ENCODE measurements at places on chromosomes 1 and 21.

DNA sequence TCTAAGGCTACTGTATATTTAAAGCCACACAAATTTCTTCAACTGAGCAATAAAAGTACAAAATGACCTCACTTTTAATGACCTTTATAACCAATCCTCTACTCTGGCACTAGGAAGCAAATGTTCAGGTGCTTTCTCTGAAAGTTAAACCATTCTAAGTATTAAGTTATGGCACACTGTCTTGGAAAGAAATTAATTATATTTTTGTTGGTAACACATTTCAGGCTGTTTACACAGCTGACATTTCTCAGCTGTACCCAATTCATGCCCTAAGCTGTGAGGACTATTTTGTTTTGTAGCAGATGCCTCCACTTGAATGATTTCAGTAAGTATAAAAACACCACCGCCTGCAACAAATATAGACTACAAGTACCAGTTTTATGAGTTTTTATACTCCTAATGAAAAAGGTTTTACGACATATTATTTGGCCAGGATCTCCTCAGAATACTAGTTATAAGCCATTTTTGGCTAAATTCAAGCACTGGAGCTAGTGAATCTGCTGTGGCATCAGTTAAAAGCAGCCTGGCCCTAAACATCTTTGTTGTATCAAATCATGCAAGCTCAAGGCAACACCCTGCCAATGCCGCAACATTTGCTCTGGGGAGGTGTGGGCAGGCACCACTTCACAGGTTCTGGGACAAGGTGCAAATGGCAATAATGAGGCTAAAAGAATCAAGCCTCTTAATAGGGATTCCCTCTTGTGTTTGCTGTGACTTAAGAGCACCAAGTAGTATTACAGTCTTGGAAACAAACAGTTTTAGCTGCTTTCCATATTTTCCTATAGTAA lies 228.4 kb upstream of the DMRTA2 start:
- no peak for DNase-seq

DNA sequence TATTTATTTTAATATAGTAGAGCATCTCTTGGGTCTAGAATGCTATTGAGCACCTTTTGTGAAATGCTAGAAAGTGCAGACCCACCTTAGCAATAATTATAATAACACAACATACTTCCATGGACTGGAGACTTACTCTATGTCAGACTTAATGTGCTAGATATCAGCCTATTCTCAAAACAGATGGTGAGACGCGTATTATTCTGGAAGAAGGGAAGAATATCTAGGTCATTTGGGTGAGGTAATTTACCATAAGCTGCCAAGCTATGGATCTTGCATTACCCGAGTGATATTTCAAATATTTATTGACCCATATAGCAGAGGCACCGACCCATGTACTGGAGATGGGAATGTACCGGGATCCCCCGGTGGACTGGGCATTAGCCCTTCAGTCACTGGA lies 20.6 kb upstream of the IFNLR1 start:
- DNase-seq: no peak

- no peak for DNase-seq
Measured at GRCh38 chr1:153251562-153251961, 7.9 kb upstream of the LORICRIN start.

DNA sequence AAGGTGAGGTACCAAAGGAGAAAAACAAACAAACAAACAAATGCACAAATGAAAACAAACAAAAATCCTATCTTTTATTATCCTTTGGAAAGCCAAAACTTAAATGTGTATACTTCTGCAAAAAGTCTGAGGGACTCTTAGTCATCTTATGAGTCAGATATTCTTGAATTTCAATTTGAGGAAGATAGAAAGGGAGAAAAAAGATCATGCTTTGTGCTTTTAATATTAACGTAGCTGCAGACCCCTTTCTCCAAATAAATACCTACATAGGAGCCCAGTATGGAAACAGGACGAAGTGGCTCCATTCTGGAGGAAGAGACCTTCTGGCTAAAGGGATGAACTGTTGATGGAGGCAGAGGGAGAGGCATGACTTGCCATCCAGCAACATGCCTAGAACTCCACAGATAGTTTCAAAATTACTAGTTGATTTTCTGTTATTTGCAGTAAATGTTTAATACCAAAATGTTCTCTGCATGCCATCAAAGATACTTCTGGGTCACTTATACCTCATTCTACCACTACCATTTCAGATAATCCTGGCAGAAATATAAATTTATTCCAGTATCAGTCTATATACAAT lies 25.4 kb downstream of the NUP210L start:
- DNase-seq: no peak

- DNase-seq: no peak
Measured at GRCh38 chr1:207973898-207974568, 63.1 kb upstream of the CD34 start.

DNA sequence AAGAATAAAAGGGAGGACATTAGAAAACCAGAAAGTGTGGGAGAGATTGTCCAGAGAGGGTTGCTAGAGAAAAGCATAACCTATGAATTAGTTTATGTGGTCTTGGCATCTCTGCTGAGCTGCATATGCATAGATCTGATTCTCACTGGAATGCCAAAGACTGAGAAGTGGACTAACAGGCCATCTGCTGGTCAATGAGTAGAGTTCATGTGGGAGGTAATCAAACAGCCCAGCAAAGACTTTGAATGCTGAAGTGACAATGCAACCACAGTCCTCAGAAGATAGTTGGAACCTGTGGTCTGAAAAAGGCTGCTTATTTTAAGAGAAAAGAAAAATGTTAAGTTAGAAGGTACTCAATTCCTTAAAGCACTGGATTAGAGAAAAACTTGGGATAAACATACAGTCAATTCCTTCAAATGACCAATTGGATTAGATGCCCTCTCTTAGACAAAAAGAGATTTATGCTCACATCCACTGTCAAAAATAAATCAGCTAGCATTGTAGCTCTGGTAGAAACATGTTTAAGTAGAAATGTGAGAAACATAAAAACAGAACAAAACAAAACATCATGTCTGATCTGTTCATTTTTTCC lies 382.8 kb downstream of the AMY1C start:
- DNase-seq: no peak

DNA sequence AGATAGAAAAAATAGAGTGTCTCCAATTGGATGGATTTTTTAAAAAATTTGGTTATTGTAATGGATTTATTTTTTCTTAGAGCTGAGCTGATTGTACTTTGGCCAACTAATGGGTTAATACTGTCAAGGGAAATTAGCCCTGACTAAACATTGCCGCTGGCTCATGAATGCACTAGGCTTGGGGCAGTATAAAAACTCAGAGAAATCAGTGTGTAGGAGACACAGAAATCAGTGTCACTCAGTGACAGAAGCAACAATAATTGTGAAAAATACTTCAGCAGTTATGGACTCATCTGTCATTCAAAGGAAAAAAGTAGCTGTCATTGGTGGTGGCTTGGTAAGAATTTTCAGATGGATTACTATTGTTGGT lies at the start of gene KMO:
Gene KMO (plus strand): TSS at position 217 of the 370 bp plus-strand sequence. CDS start 67 bp downstream, at position 284.
- no peak for DNase-seq

DNA sequence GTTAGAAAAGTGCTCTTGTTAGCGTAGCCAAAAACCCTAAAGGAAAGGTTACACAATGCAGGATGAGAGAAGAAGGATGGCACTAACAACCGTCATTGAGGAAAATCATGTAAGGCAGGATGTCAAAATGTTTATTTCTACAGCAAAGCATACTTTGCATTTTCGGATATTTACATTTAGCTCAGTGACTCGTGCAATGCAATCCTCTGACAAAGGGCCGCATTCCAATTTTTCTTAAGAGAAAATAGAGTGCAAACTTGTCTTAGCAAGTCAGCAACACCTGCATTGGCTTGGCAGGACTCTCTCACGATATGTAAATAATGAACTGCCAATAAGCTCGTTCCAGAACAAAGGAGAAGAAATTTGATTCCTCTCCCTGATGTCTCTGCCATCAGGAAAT lies 33.3 kb downstream of the TIAM1 start:
- DNase-seq: no peak

- no peak for DNase-seq
Measured at GRCh38 chr1:14067711-14068110, 367.7 kb downstream of the PRDM2 start.

GRCh38 chr1:180489976-180490375 lies 12.4 kb downstream of the ACBD6 start:
- DNase-seq: no peak

GRCh38 chr21:16473988-16474387 lies 744.2 kb downstream of the USP25 start:
- no peak for DNase-seq

DNA sequence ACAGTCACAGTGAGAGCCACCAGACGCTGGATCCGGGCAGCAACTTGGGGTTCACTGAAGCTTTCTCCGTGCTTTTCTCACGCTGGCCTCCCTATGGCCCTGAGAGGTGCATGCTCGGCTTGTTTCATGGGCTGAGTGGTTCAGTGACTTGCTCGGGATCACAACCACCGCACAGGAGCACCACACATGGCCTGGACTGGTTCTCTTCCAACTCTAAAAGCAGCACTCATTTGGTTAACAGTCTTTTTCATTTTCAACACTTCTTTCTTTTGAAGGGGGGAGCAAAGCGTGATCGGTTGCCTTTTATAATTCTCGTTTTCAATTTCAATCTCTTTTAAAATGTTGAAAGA lies 26.2 kb downstream of the UBIAD1 start:
- no peak for DNase-seq

DNA sequence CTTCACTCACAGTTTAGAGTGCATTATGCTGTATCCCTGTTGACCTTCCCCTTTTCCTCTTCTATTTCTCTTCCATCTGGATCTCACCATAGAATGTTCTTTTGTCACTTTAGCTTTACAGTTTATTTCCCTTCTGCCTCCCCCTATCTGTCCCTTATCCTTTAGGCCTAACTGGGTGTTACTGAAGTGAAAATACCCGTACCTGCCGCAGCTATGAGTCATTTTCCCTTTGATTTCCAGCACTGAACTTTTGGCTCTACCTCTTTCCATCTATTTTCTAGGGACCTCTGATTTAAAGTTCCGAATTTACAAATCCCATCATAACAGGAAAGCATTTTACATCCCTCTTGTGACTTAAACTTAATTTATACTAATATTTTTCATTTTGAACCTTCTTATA lies 19.7 kb downstream of the ITSN1 start:
- DNase-seq: no peak

- no peak for DNase-seq
Measured at GRCh38 chr1:93641527-93641926, 40.1 kb downstream of the BCAR3 start.

DNA sequence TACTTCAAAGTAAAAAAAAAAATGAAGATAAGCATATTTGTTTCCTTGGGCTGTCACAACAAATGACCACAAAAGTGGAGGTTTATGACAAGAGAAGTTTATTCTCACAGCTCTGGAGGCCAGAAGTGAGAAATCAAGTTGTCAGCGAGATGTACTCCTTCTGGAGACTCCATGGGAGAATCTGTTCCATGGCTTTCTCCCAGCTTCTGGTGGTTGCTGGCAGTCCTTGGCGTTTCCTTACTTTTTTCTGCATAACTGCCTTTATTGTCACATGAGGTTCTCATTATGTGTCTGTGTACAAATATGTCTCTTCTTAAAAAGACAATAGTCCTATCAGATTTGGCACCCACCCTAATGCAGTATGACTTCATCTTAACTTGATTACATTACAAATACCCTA lies 398.3 kb downstream of the KCNT2 start:
- DNase-seq: no peak

GRCh38 chr1:212157252-212157651 lies 121.7 kb downstream of the DTL start:
- no peak for DNase-seq

- DNase-seq: no peak
Measured at GRCh38 chr1:240235521-240236288, 144.0 kb downstream of the FMN2 start.

DNA sequence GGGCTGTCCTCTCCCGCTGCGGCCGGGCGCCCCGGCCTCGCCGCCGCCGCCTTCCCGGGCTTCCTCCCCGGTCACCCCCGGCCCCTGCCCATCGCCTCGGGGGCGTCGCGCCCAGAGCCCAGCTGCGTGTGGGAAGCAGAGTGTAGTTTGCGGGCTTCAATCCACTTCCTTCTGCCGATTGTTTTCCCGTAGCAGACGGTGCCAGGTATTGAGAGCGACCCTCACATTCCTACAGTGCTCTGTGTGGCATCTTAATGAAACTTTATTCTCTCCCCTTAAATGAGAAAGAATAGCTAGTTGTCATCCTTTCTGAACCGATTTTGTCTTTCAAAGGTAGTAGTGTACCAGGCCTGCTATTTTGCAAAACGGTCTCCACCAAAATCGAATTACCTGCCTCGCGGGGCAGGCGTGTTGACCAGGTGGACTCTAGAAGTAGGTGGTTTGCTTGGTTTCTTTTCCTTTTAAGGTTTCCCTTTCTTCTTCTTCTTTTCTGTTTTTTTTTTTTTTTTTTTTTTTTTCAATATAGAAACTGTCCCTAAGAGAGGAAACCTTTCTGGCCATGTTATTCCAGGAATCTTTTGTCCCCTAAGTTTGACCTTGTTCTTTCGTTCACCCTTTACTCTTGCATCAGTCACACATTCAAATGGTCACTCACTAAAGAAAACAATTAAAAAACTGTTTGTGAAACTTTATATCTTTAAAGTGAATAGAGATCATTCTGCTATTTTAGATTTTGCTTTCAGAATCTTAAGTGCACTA lies 881 bp downstream of the USP25 start:
- DNase-seq: no peak

GRCh38 chr1:182085726-182086125 lies 24.2 kb upstream of the ZNF648 start:
- DNase-seq: no peak

- no peak for DNase-seq
Measured at GRCh38 chr1:186082235-186082937, 292.7 kb downstream of the TPR start.

DNA sequence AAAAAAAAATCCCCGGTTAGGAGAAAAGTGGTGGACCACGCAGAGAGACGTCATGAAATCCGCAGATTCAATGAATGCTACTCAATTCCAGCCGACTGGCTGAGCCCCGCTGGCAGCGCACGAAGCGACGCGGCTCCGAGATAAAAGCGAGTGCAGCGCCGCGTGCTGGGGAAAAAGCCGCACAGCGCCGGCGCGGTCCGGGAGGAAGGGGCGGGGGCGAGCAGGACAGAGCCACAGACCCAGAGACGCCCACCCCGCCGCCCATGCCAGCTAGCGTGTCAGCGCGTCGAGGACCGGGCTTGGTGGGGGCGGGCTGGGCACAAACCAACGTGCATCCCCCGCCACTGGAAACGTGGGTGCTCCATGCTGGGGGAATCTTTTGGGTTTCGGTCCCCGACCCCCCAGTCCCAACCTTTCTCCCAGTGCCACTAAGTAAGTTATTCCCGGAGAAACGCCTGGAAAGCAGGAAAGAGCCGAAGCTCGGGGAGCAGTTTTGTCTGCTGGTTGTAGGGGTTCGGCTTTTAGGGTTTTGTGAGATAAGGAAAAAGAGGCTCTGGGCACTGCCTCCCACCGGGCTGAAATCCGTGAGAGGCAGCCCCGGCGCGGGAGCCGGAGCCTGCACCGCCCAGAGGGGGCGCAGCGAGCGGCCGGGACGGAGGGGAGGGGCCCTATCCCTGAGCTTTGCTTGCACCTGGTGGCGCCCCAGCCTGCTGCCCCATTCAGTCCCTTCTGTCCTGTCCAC lies at the start of gene KCNJ6:
Gene KCNJ6 (minus strand): TSS at position 148 of the 742 bp plus-strand sequence. CDS start 75,775 bp downstream, outside the sequence.
- DNase-seq: no peak

DNA sequence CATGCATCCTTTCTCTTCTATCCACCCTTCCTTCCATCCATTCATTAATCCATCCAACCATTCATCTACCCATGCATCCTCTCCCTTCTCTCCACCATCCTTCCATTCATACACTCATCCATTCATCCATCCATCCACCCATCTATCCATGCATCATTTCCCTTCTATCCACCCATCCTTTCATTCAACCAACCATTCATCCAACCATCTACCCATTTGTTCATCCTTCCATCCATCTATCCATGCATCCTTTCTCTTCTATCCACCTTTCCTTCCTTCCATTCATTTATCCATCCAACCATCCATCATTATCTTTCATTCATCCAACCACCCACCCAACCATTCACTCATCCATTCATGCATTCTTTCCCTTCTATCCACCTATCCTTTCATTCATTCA lies 188.4 kb downstream of the NPHP4 start:
- no peak for DNase-seq

Data from stimulated activated CD8-positive, alpha-beta memory T cell treated with anti-CD3 and anti-CD28 coated beads, Interleukin-7, amount 100 ng/mL, for 4 hours (primary cell).